Activated T-helper 1 cell treated with anti-CD3 and anti-CD28 coated beads, Interleukin-2, amount 50 U/mL, for 16 hours (primary cell): ENCODE measurements at places on chromosomes 2 and 18.

- DNase-seq, result no peak
Observed at GRCh38 chr2:222439692-222440091, 15.3 kb downstream of the SGPP2 start.

DNA sequence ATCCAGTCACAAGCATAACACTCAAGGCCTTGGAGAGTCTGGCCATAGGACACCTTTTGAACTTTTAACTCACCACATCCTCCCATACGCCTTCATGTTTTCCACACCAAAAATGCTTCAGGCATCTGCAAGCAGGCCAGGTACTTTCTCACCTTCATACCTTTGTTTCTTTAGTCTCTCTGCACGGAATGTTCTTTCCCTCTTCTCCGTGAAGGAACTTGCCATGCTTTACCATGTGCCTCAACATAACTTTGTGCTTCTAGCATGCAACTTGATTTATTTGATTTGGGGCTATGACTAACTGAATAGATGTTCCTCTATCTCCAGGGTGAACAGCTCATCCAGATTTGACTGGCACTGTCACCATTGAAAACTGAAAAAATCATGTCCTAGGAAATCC, 141.7 kb upstream of the ACVR2A start:
- DNase-seq, result no peak

GRCh38 chr2:74461187-74462053, 3.2 kb downstream of the WBP1 start:
- DNase-seq, result no peak

GRCh38 chr2:44549856-44550255, 188.1 kb downstream of the CAMKMT start:
- DNase-seq, result no peak

GRCh38 chr2:60493804-60494387, 59.6 kb downstream of the BCL11A start:
- no peak for DNase-seq

DNA sequence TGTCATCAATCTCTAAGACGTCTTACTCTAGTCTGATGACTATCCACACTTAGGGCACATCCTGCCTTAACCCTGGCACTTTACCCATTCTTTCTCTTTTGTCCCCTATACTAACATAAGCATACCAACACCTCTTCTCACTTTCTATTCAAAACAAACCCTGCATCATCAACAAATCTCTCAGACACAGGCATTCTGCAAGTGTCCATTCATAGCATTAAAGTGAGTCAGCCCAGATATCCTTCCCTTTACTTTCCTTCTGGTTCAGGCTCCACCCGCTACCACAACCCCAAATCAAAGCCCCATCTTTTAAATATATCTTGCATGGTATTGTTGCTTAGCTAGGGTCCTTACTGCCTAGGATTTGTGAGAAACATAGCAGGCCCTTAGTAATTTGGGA, 3.8 kb downstream of the GRB14 start:
- DNase-seq, result no peak

- DNase-seq, result peak; percentile 52
Observed at GRCh38 chr2:136135921-136136906, 18.3 kb upstream of the CXCR4 start.

- DNase-seq, result no peak
Observed at GRCh38 chr18:35710581-35710980, 129.0 kb downstream of the GALNT1 start.

- no peak for DNase-seq
Observed at GRCh38 chr2:182606728-182607681, 109.1 kb upstream of the DNAJC10 start.

DNA sequence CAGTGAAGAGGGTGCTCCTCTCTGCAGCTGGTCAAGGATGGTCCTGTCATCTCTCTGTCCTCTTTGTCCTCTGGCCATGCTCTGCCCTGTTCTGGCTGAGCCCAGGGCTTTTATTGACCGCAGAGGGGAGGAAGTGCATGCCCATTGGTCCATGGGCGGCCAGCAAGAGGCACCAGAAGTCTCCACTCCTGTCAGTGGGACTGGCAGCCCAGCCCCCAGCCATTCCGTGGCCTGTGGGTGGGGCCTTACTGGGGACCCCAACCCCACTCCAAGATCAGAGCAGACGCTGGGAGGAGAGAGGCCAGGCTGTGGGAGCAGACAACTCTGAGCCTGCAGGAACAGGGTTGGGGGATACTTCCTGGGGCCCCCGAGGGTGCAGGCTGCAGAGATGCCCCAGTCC, 156.9 kb downstream of the CTNNA2 start:
- no peak for DNase-seq

DNA sequence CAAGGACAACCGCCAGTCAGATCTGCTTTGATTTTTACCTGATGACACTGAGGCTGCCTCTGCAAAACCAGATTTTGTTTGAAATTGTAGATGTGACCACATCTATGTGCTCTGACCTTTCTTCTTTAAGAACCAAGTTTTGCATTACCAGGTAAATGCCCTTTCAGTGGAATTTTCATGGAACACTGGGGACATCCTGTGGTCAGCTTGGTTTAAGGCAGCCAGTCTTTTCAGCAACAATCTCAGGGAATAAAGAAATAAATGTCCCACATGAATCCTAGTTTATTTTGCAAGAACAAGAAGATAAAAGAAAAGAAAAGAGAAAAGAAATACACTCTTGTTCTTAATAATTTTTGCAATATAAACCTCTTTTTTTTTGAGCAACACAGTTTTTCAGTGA, 90.6 kb downstream of the POU3F3 start:
- DNase-seq, result no peak

DNA sequence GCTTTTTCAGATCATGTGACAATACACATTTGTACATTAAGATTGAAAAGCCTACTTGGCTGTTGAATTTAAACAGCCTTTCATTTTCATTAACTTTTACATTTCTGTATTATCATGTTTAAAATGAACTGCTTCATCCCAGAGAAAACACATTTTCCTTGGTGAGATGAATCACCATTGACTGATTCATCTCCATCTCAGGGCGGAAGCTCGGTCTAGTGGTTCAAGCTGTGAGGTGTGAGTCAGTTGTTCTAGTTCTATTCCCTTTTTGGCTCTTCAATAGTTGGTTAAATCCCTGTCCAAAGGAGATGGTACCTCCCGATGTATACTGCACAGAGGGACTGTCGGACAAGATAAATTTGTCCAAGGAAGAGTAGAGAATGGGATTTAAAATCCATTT, 189.7 kb downstream of the ADCYAP1 start:
- DNase-seq, result no peak

GRCh38 chr2:212549463-212549862, 10.9 kb upstream of the ERBB4 start:
- no peak for DNase-seq

GRCh38 chr2:44786045-44786816, 155.3 kb upstream of the SIX3 start:
- no peak for DNase-seq

- no peak for DNase-seq
Observed at GRCh38 chr2:39665811-39666490, at the start of gene TMEM178A. Gene TMEM178A (plus strand): TSS chr2:39665917. CDS start chr2:39665975, 58 bp downstream.

DNA sequence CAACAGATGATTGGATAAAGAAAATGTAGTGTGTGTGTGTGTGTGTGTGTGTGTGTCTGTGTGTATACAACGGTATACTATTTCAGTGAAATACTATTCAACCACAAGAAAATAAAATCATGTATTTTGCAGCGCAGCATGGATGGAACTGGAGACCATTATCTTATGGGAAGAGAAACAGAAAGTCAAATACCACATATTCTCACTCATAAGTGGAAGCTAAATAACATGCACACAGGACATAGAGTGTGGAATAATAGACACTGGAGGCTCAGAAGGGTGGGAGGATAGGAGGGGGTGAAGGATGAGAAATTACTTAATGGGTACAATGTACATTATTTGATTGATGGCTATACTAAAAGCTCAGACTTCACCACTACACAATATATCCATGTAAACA, 609.1 kb upstream of the SLC39A10 start:
- DNase-seq, result no peak

DNA sequence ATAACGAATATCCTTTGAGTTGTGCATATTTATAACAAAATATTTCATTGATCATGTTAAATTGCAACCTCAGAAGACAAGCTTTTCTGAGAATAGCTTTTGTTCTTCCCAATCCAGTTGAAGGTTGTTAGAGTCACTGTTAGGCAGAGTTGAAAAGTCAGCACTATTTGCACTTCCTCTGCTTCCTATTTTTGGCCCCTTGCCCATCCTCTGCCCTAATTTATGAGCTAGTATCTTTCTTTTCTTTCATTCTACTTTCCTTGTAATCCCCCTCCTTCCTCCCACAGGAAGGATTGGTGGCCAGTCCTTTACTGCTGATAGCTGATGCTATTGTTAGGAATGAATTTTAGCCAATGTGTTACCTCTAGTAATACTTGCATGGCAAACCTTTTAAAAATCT, 4.9 kb downstream of the RALB start:
- no peak for DNase-seq

- DNase-seq, result no peak
Observed at GRCh38 chr2:121565389-121566250, 34.9 kb downstream of the RNU4ATAC start.

DNA sequence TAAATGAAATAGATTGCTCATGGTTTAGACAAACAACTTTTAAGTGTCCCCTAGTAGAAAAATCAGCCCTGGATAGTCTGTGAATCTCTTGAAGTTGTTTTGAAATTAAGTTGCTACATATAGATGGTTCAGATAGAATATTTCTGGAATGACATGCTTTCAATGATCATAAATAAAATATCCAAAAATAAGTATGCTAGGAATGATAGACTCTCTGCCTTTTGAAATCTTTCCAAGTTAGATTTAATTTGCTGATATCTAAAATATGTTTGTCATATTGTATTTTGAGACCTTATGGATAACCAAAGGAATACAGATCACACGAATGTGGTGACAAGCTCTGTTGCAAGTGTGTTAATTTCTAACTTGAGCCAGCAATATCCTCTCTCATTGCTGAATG, 488.7 kb downstream of the THSD7B start:
- DNase-seq, result no peak

DNA sequence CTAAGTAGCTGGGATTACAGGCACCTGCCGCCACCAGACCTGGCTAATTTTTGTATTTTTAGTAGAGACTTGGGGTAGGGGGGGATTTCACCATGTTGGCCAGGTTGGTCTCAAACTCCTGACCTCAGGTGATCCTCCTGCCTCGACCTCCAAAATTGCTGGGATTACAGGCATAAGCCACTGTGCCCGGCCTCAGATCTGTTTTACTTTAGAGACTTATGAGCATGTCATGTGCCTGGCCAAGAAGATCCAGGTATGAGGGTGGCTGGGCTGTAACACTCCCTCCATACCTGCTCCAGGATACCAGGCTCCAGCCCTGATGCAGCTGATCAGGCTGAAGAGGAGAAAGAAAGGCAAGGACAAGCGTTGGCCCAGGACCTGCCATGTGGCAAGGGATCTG, 125.0 kb downstream of the LPIN1 start:
- no peak for DNase-seq

GRCh38 chr18:79245517-79246001, 150.2 kb upstream of the NFATC1 start:
- DNase-seq, result no peak

DNA sequence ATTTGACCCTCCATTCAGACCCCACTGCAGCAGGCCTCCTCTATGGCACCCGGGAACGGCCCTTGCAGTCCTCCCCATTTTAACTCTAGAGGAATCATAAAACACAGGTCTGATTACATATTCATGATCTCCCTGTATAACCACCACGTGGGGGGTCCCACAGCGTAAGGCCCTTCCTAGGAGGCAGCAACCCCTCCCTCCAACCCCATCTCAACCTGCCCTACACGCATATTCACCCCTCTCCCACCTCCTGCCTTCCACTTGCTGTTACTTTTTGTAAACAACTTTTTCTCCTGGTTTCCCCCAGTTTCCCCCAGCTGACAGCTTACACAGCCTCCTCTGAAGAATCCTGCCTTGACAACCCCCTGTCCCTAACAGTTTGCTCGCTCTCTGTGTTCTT, 85.1 kb upstream of the FOXI3 start:
- DNase-seq, result no peak

DNA sequence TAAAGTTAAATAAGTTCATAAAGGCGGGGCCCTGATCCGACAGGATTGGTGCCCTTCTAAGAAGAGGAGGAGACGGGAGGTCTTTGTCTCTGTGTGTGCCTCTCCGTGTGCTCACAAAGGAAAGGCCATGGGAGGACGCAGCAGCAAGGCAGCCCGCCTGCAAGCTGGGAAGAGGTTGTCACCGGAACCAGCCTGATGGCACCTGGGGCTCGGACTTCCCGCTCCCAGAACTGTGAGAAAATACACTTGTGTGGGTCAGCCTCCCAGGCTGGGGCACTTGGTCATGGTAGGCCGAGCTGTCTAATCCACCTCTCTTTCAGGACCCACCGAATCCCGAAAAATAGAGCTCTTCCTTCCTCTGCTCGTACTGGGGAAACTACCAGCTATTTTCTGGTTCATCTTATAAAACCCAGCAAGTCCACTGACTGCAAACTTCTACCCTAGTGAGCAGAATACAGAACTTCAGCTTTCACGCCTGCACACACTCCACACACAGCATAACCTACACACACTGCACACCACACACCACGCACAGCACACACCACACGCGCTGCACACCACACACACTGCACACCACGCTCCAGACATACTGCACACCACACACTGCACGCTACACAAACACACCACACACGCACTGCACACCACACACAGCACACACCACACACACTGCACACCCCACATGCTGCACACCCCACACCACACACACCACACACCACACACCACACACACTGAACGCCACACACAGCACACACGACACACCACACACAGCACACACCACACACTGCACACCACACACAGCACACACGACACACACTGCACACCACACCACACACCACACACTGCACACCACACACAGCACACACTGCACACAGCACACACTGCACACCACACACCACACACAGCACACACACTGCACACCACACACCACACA, 58.1 kb downstream of the ASB1 start:
- no peak for DNase-seq

DNA sequence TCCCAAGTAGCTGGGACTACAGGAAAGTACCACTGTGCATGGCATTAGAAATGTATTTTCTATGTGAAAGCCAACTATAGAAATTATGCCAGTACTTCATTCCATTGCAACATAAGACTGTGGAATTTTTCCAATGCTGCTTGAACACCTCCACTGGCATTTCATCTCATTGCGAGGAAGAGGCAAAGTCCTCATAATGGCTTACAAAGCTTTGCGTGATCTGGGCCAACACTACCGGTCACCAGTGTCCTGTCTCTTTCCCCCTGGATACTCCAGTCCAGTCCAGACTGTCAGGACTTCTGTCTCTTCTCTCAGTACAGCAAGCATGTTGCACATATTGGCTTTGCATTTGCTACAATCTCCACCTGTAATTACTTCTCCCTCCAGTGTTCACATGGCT, 223.5 kb downstream of the GPD2 start:
- no peak for DNase-seq

DNA sequence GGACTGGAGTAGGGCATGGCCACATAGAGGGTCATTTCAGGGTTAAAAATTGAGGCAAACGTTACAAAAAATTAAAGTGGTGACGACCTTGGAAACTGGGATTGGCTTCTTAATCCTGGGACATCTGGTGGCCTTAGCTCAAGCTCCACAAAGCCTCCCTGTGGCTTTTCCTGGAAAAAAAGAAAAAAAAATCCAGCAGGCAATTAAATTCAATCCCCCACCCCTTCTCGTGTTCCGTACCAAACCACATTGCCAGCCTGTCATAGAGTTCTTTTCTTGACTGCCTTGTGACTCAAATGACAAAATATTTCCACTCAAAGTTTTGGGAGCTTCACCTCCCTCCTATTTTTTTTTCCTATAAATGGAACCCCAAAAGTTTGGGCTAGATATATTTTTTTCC, 195.6 kb downstream of the HRH4 start:
- no peak for DNase-seq

GRCh38 chr2:3986063-3986462, 282.7 kb downstream of the DCDC2C start:
- DNase-seq, result no peak

GRCh38 chr2:211451642-211452041, 895.2 kb downstream of the CPS1 start:
- DNase-seq, result no peak
